Posterior cingulate gyrus (tissue), 11 donors: ENCODE measurements at places on chromosomes 13 and 19.

DNA sequence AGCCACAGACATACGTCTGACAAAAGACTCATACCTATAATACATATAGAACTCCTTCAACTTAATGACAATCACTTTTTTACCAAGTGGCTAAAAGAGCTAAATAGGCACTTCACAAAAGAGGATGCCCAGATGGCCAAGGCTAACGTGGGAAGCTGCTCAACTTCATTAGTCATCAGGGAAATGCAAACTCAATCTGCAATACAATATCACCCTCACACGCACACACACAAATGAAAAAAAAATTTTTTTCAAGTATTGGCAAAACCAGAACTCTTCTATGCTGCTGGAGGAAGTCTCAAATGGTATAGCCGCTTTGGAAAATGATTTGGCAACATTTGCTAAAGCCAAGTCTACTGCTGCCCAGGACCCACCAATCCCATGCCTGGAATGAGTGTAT is 14.6 kb upstream of the DNMT1 start:
- no peak for DNase-seq

DNA sequence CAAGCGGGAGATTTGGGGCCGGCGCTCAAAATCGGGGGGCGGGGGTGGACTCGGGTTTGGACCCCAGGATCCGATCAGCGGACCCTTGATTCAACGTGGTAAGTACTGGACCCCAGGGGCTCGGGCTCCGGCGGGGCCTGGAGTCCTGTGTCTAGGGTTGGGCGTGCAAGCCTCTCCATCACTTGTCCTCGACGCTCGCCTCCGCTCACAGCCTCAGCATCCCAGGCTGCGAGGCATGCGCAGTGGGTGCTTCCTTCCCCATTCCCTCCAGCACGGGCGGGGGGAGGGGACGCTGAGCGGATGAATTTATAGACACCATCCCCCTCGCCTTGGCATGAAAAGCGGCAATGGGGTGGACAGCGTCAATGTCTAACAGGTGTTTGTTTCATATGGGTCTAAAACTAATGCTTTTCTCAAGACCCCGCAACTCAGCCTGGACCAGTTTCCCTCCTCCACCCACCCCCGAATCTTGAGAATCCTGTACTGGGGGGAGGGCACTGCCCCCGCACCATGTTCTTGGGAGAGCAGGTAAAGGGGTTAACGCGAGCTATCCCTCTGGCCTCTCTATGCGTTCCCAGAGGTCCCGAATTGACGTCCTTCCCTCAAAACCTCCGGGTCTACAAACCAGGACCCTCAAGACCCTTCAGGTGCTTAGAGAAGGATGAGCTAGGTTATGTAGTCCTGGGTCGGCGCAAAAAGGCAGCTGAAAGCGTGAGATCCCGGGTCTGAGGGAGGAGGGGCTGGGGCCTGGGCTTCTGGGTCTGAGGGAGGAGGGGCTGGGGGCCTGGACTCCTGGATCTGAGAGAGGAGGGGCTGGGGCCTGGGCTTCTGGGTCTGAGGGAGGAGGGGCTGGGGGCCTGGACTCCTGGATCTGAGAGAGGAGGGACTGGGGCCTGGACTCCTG is 579 bp downstream of the CPT1C start:
- peak; percentile 96 for DNase-seq

DNA sequence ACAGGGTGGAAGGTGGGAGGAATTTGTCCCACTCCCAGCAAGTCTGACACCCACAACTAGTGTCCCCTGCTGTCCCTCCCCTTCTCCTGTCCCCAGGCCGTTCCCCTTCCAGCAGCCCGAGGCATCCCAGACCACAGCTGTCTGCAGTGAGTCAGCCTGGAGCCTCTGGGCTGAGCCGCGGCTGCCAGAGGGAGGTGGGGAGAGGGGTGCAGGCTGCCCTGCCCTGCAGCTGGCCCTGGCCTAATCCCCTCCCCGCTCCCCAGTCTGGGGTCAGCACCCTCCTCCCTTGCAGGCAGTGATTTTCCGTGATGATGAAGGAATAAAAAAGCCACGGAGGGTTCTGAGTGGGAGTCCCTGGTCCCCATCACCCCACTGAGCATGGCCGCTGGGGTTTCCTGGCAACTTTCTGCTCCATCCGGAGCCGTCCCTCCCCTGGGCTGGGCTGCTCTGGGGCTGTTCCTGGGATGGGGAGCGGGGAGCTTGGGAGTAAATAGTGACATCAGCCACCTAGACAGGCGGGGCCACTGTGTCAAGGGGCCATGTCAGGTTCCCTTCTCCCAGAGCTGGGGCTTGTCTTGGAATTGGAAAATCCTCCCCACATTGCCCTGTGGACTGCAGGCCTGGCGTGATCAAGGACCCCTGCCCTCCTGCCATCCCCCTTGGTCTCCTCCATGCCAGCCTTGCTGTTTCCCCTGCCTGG is 16.8 kb downstream of the SPC24 start:
- DNase-seq = peak; percentile 86

DNA sequence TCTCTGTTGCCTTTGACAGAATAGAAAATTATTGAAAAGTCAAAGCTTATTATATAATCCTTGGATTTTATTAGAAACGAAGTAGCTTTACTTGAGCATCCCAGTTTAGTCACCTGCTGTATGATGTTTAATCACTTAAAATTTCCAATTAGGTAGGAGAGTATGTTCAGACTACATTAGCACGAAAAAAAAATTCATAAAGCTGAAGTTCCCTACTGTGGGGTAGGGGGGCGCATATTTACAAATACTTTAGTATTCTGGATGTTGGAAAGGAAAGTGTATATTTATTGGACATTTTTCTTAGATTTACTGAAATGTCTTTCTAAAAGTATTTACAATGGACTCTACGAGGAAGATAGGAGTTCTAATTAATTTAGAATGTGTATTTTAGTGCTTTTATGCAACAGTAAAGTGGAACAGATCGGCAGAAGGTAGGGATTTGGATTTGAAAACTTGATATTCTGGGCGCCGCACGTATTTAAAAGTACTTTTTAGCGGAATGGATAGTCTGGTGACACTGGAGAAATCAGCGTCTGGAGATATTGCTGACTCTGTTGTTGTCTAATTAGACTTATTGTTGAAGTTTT is 1.9 kb downstream of the CDK8 start:
- no peak for DNase-seq

DNA sequence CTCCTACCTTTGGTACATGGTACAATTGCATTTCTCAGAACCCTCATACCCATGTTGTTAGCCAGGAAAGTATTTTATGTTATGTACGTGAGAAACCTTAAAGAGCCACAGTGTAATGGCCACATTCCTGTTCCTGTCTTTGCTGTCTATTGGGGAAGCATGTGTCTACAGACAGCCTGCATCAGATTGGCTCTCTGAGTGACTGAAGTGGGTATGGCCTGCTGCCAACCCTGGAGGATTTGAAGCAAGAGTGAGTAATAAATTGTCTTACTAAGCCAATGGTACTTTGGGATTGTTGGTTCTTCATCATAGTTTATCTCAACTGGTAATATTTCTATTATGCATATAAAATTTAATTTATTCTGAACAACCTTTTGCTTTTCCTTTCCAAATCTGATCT is 574.1 kb downstream of the LMO7 start:
- DNase-seq = no peak

DNA sequence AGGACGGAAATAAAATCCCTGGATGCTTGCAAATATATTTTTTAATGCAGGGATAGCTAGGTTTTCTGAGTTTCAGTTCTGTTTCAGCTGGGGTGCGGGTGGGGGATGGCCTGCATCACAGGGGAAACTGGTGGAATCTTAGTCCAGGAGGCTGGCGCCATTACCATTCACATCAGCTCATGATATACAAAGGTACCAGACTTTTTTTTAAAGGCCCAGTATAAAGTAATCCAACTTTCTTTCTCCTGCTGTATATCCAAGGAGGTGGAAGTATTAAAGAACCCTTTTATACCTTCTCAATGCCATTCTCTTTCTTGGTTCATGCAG is 343.8 kb downstream of the KCNRG start:
- DNase-seq = no peak

DNA sequence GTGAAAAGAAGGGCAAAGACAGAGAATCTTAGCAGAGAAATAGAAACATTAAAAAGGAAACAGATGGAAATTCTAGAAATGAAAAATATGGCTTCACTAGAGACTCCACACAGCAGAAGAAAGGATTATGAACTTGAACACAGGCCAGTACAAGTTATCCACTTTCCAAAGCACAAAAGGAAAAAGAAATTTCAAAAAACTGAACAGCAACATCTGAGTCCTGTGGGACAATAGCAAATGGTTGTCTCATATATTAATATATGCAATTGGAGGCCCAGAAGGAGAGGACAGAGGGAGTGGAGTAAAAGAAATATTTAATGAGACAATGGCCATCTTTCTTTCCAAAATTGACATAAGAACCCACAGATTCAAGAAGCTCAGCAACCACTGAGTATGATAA is 141.7 kb upstream of the GJB6 start:
- DNase-seq = no peak
